ENCODE measurements at places on chromosomes 5 and 9.
A peak's percentile ranks its signal among the peaks of the same experiment; 100 is the strongest.

DNA sequence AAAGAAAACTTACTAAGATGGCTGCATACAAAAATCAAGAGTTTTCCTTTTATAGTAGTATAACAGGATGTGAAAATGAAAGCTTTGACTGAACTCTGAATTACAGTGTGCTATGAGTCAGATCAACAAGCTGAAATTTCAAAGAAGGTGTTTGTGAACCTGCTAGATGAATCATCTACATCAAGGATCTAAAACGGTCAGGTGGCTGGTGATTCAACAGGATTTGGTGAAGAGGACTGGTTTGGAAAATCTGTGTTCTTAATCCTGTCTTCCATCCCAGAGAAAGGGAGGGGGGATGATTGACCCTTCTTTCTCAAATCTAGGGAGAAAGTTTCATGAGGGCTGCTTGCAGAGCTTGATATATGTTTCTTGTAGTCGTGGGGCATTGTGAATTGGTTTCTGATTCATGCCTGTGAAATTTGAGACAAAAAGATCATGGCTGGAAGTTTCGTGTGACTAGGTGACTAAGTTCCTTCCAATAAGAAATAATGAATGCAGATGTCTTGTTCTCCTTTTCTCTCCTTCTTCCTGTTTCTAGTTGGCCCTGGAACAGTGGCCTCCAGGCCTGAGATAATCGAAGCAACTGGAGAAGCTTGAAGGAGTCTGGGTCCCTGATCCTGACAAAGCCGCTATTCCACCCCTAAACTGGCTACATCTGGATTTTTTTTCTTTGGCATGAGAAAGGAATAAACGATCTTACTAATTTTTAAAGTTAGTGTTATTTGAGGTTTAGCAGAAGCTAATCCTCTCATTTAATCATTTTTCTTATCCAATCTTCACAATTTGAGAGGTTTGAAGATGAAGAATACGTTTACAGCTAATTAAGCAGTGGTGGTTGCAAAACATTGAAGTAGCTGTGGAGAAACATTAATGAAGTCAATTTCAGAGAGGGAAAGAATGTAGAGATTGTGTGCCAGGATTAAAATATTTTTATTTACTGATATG lies 67.2 kb downstream of the MRPS30 start:
- no peak for DNase-seq

DNA sequence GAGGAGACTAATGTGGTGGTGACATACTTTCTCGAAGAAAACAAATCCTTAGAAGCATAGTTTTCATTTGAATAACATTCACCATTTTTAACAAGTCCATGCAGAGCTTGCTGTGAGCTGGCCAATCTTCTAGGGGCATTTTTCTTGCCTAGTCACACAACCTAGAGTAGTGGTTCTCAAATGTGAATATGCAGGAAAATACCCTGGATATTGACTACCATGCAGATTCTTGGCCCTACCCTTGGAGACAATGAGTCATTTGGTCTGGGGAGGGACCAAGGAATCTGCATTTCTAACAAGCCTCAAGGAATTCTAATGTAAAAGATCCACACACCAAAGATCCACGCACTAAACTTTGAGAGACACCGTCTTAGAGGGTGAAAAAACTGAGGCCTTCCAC lies 23.5 kb downstream of the GDNF start:
- DNase-seq, result no peak

DNA sequence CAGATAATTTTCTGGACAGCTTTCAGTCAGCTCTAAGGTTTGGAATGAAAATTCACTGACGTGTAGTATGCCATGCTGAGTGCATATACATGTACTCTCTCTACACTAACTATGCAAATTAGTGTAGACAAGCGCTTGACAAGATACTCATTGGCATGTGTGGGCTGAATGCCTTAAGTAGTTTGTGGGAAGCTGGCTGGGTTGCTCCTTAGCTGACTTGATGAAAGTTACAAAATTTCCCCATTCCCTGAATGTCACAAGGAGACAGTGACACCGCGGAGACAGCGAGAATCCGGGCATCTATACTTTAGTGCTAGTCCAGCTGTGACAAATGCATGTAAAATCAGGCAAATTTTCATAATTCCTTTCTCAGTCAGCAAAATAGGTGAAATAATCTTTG lies 51.6 kb upstream of the C5orf46 start:
- DNase-seq, result no peak

GRCh38 chr9:101458963-101459631 lies 23.5 kb upstream of the ALDOB start:
- no peak for DNase-seq

DNA sequence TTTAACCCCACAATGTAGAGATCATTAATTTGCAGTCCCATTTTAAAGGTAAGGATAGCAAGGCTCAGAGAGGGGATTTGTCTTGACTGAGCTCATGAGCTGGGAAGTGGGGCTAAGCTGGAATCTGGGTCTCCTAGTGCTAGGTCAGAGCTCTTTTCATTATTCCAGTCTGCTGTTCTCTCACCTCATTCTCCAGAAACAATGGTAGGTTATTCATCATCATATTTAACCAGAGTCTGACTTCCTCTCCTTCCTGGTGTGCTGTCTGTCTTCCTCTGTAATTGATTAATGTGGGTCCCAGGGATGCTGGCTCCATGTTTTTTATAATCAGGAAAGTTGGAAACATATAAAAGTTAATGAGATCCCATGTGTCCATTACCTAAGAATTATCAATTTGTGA lies 20.6 kb downstream of the C9orf43 start:
- no peak for DNase-seq

DNA sequence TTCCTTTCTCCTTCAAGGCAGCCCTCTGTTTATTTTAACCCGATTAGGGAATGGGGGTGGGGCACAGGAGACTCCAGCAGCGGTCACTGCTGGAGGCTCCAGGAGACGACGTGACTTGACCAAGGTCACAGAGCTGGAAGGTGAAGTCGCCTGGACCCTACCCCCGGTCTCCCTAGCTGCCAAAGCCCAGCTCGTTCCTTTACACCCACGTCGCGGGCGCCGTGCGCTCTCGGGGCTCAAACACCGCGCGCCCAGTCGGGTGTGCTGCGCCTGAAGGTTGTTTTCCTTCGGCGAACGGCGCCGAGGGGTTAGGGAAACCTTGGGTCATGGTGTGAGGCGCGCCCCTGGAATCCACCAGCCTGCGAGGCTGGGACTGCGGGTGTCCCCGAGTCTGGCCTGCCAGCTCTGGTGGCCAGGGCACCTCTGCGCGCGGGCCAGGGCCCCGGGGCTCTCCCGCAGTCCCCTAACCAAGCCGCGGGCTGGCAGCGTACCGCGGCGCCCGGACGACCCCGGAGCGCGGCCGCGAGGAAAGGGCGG lies 747 bp upstream of the UNC5A start:
- no peak for DNase-seq

GRCh38 chr5:95810305-95811125 lies 12.0 kb downstream of the GLRX start:
- DNase-seq, result no peak

- no peak for DNase-seq
Observed at GRCh38 chr9:8890695-8891094, 1091.1 kb upstream of the DMAC1 start.

DNA sequence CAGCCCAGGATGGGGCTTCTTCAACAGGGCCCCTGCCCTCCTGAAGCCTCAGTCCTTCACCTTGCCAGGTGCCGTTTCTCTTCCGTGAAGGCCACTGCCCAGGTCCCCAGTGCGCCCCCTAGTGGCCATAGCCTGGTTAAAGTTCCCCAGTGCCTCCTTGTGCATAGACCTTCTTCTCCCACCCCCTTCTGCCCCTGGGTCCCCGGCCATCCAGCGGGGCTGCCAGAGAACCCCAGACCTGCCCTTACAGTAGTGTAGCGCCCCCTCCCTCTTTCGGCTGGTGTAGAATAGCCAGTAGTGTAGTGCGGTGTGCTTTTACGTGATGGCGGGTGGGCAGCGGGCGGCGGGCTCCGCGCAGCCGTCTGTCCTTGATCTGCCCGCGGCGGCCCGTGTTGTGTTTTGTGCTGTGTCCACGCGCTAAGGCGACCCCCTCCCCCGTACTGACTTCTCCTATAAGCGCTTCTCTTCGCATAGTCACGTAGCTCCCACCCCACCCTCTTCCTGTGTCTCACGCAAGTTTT lies 23.6 kb downstream of the PCDHGC5 start:
- peak; percentile 74 for DNase-seq

DNA sequence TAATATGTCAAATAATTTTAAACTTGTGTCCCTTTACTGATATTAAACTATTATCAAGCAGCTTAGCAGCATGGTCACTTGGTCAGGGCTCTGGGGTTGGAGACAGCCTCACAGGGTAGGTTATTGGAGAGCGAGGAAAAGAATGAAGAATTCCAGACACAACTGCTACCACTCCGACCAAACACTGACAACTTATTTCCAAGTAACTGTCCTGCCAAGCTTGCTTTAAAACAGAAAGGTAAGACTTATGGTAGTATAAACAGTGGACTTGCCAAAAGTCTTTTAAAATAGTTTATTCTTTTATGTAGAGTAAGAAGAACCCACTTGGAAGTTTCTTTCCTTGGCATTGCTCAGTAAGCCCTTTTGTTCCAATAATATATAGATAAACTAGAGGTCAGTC lies 364.1 kb downstream of the DEPDC1B start:
- DNase-seq, result no peak

- DNase-seq, result no peak
Observed at GRCh38 chr9:122190597-122191381, 31.1 kb downstream of the MORN5 start.

DNA sequence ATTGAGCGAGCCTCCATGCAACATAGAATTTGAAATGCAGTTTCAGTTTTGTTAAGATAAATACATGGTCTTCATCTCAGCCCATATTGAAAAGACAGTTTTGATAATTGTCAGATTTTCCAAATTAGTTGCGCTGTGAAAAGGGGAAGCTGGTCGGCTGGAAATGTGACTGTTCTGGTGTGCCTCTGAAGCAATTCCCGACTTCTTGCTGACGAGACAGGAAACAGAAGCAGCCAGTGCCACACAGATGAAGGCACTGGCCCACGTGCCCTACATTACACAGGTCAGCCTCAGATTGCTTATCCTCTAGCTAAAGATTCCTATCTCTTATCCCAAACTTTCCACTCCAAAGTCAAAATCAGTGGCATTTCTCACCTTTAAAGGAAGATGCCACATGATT lies 214.1 kb upstream of the TLE4 start:
- DNase-seq, result no peak

GRCh38 chr5:56310711-56311204 lies 77.6 kb upstream of the ANKRD55 start:
- DNase-seq, result no peak

DNA sequence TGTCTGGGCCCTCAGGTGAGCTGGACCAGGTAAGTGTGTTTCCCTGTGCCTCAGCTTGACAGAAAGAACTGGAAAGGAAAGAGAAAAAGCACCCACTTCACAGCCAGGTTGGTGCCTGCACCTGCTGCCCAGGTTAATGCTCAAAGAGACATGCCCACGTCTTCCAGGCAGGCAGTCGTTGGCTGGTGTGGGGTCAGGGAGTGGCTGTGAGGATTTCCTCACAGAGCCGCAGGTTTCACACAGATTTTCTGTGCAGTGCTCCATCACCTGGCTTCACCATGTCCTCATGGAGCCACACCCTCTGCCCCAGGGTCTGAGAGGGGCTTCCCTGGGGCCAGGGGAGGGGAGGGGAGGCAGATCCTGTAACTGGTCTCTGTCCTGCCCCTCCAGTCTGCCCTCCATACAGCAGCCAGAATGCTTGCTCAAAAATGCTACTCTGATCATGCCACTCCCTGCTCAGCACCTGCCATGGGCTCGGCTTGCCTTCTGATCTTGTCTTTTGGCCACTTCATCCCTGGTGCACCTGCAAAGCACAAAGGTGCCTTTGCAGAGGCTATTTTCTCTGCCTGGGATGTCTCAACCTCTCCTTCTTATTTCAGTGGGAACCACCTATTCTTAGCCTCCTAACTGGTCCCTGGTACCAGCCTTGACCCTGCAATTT lies 82.5 kb upstream of the UBTD2 start:
- no peak for DNase-seq

GRCh38 chr9:137095664-137096517 lies 9.1 kb downstream of the MAN1B1 start:
- DNase-seq, result peak; percentile 64

DNA sequence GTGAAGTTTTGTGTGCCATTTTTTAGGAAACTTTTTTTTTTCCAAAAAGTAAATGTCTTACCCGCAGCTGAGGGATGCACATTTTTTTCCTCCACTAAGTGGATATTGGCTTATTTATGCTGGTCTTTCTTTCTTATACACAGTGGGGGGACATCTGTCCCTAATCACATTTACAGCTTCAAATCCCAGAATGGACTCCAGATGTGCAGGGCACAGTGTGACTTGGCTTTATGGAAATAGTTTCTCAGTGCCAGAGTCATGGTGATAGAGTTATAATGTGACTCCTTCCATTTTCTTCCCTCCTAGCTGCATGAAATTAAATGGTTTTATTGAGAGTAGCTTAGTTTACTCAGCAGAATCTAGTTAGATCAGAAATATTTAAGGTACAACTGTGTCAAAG lies 66.5 kb downstream of the SV2C start:
- DNase-seq, result no peak

DNA sequence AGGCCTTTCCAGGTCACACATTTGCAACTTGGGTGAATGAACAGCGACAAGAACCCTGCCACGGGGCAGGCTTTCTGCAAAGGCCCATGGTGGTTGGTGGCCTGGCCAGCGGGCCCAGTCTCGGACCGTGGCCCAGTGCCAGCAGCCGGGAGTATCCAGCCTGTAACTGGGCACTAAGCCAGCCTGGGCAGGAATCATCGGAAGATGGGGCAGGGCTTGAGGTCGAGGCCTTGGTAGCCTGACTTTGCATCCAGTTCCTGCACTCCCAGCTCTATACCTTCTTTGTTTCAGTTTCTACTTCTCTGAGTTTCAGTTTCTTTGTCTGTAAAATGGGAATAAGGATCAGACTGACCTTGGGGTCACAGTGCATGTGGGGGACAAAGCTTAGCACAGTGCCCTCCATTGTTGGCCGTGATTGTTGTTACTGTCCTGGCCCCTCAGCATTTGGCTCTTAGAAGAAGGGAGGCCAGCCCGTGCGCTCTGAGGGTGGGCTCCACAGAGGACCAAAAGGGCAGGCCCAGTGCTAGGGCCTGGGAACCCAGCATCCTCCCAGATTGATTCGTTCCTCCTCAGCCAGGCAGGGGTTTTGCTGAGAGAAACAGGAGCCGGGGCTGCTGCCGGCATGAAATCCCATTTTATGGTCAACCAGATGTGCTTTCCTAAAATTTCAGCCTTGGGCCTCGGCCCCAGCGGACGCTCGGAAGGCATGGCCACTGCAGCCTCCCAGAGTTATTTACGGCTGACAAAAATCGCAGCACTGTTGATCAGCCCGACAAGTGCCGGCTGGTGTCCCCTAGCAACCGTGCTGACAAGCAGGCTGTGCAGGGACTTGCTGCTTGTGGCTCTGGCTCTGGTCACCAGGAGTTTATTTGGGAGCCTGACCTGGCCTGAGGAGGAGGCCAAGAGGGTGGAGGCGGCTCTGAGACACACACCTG lies 43.6 kb downstream of the JADE2 start:
- no peak for DNase-seq

- DNase-seq, result no peak
Observed at GRCh38 chr9:134437403-134438194, 111.3 kb downstream of the RXRA start.

DNA sequence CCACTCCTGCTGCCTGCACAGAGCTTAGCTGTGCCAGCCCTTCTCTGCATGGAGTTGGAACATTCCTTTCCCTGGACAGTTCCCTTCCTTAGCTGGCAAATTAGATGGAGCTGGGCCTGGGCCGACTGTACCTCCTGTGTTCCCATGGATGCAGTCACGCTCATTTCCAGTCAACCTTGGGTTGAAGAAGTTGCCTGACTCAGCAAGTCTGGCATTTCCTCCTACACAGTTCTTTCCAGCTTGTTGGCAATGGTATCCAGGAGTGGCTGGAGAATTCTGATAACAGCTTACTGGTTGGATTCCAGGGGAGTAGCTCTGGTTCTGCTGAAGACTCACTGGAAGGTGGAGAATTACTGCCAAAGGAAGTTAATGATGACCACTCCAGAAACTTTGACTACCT lies 9.2 kb upstream of the TAF1L start:
- DNase-seq, result no peak
